ENCODE measurements at places on chromosomes 7 and 10. TPM values are rescaled to one million over a fixed set of nuclear protein-coding genes. Genes with fewer than 3 reads are reported as not detected.

The ACBD7 gene
- total RNA-seq, result 1.1 TPM

DNA sequence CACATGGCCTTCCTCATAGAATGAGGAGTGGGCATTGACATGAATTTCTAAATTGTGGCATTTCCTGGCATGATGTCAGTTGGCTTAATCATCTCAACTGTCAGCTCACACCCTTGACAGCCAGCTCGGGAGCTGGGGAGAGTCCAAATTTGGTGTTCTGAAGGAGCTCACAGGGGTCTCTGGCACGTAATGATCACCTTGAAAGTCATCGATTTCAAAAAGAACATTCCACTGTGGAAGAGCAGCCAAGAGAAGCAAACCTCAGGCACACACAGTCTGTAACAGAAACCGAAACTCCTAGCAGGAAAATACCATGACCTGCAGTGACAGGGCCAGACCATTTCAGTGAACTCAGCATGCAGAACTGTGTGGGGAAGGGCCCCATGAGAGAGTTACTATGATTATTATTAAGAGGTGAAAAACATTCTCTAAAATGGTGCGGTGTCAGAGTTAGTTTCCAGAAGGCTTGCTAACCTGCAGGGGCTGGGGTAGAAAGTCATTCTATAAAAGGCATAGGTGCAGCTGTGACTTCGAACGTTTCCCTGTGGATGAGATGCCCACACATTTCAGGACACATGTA is 26.4 kb upstream of the KLF6 start:
- no peak for DNase-seq

The SEMA3A gene
- 1.5 TPM for total RNA-seq

- DNase-seq, result no peak
These were observed 994 bp downstream of the SLC25A28 start for GRCh38 chr10:99619090-99619800.

The CCT6A gene
- 74.7 TPM for total RNA-seq

DNA sequence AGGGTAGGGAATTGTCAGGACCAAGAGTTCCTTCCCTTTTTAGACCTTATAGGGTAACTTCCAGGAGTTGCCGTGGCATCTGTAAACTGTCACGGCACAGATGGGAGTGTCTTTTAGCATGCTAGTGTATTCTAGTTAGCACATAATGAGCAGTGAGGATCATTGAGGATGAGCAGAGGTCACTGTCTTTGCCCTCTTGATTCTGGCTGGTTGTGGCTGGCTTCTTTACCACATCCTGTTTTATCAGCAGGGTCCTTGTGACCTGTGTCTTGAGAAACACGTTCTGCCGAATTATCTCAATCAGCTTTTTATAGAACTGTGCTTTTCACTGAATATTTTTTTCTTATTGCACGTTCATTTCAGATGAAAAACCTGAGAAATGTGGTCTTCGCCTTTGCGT is 41.5 kb downstream of the MINPP1 start:
- DNase-seq, result no peak

- DNase-seq, result no peak
These were observed 21.9 kb downstream of the TNKS2 start for GRCh38 chr10:91820144-91820543.

- DNase-seq, result no peak
These were observed 70.2 kb upstream of the MKX start for GRCh38 chr10:27815846-27816245.

DNA sequence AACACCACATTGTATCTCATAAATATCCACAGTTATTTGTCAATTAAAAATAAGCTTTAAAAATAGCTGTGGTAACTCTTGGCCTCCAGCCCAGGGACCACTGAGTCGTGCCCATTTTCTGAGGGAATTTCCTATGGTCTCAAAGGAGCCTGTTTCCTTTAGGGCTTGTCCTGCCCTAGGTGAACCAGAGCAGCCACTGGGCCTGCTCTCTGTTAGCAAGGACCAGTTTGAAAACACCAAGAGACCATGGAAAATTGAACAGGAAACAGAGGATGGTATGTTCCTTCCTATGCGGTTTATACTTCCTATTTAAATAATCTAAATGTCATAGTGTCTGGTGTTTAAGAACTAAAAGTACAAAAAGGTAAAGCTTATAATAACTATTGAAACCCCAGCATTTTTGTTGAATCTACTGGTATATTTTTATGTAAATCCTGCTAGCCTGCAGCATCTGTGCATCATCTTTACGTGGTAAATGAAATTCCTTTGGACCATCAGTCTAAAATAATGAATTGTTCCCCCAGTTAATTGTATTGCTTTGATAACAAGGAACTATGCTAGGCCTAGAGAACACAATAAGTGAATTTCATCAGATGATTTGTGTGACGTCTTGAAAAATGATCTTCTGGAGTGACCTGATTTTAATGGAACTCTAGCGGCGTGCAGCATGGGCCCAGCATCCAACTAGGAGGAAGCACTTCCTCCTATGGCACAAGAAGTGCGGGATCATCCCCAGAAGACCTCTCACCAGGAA is 333.7 kb downstream of the GFRA1 start:
- no peak for DNase-seq

The ANKRD2 gene
- 378 TPM for total RNA-seq

DNA sequence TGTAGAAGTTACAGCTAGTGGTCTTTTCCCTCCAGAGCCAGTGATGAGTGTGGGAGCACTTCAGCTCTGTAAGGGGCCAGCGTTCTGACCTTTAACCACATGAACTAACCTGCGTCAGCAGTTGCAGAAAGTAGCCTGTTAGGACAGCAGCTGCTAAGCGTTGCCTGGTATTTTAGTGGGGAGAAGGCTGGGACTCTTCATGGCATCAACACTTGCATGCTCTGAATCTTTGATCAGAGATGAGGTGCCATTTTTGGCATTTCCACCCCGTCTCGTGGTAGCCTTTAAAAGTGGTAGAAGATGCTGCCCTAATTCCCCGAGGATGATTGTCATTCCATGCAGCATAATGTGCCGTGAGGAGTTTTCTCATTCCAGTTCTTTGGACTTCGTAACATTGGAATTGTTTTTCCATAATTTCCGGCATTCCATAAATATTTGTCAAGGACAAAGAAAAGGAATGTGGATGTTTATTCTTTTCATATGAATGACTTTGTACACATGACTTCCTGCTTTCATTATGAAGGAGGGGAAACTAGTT is 92.2 kb downstream of the AVL9 start:
- DNase-seq, result peak; percentile 72

The WEE2 gene
- not detected for total RNA-seq

DNA sequence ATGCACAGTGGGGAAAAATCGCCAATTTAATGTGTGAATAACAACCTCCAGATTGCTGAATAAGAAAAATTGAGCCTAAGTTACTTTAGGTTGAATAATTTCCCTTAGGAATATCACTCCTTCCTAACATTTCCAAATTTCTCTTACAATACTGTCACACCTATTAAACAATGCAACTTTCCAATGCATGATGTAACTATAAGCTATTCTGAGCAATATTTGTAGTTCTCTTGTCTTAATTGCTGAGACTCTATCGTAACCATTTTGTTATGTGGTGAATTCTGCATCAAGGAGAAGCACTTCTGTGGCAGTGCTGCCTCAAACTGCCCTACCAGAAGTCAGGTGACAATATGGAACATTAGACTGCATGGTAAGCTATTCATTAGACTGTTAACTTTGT is 386.7 kb upstream of the LRRN3 start:
- DNase-seq, result no peak

- DNase-seq, result no peak
These were observed 236.1 kb downstream of the BUB3 start for GRCh38 chr10:123390332-123390731.

The SPAM1 gene
- not detected for total RNA-seq

DNA sequence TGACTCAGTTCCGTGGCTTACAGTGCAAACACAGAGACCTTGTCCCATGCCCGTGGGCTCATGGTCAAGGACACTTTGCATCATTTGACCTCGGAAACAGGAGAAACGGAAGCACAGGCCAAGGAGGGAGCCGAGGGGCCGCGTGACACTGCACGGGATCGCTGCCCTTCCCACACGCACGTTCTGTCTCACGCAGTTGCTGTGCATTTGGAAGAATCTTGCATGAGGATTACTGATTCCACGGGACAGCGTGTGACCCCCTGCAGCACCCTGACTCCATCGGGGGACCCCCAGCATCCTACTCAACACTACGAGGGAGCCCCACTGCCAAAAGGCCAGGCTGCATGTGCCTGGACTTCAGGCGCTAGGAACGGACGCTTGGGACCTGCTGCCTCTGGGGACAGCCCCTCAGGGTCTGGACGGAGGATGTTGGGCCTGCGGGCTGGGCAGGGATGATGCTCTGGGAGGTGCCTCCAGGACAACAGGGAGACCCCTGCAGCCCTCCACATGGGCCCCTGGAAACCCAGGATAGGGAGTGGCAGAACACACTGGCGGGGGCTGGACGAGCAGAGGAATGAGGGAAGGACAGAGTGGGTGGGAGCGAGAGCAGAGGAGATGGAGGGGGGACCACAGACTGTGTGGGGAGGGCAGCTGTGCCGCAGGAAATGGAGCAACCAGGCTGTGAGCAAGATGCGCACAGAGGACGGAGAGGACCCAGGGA is 222.2 kb downstream of the DNAJB6 start:
- DNase-seq, result peak; percentile 46

GRCh38 chr7:123472750-123473445 is 61.5 kb downstream of the IQUB start:
- no peak for DNase-seq

DNA sequence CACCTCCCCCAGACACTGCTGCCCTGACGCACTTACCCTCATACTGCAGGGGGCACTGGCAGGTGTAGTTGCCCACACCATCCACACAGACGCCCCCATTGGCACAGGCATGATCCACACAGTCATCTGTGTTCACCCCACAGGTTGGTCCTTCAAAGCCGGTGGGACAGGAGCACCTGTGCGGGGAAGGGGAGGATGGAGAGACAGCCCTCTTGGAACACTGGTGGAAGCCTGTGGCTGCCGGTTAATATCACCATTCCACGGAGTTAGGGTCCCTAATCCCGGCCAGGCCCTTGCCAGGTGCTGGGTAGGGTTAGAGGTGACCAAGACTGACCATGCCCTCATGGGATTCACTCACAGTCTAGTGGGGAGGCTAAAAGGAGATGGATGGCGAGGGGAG is 171.8 kb downstream of the SLIT1 start:
- DNase-seq, result no peak

DNA sequence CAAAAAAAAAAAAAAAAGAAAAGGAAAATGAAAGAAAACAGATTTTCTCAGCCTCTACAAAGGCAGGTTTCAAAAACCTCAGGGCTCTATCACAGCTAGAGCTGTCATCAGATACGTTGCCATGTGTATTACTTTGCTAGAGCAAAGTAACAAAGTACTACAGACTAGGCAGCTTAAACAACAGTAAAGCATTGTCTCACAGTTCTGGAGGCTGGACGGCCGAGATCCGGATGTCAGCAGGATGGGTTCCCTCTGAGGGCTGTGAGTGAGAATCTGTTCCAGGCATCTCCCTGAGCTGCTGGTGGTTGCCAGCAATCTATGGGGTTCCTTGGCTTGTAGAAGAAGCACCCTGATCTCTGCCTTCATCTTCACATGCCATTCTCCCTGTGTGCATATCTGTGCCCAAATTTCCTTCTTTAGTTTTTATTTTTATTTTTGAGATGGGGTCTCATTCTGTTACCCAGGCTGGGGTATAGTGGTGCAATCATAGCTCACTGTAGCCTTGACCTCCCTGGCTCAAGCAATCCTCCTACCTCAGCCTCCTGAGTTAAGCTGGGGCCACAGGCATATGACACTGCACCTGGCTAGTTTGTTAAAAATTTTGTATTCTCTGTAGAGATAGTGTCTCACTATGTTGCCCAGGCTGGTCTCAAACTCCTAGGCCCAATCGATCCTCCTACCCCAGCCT is 48.9 kb upstream of the KDM7A start:
- no peak for DNase-seq

GRCh38 chr7:44472843-44473242 is 17.6 kb downstream of the NUDCD3 start:
- DNase-seq, result no peak

Measured in heart left ventricle (tissue), 16 donors.